ENCODE measurements at places on chromosomes 2 and 18.

- no peak for DNase-seq
Measured at GRCh38 chr2:89833780-89834117, 1142.3 kb downstream of the RPIA start.

DNA sequence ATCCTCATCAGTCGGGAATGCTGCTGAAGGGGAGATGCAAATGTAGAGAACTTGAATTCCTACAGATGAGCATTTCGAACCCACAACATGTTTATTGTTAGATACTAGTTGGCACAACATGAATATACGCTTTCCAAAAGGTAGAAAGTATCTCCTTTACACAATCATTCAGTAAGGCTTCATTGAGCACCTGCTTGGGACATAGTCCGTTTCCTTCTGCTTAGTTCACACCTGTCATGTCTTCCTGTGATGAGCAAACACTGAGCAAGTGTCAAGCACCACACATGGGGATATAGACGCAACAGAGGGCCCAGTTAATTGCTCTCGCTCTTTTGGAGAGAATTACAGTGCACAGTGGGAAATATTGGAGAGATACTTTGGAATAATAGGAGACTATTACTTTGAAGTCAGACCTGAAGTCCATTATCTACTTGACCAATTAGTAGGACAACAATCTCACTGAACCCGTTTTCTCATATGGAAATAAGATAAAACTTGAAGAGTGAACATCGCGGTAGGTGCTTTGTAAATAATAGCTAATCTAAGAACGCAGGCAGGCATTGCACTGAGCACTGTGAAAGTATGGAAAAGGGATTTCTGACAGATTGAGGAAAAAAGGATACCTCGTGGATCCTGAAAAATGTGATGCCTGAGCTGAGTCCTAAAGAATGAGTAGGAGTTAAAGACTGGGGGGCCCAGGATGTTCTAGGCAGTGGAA lies 1.2 kb downstream of the CPSF3 start:
- no peak for DNase-seq

DNA sequence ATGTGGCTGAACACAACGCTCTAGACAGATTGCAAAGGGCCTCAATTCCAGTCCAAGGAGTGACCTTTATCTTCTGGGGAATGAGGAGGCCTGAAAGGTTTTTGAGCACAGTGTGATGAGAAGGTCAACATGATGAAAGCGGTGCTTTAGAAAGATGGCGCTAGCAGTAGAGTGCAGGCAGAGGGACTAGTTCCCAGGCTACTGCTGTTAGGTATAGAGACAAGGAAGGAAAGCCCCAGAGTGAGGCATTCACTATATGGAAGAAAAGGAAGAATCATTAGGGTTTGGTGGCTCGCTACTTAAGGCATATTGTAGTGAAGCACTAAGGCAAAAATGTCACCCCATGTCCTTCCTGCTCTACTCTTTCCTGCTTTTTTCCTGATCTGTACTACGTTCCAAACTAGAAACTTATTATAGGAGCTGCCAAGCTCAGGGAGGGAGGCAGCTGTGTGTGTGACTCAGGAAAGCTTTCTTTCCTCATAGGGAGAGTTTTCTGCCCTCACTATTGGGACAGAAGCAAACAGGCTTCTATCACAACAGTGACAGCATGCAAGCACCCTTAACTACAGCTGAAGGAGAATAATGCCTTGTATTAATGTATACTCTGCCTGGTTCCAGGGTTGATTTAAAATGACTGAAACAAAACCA lies 160.8 kb upstream of the CAVIN2 start:
- no peak for DNase-seq

DNA sequence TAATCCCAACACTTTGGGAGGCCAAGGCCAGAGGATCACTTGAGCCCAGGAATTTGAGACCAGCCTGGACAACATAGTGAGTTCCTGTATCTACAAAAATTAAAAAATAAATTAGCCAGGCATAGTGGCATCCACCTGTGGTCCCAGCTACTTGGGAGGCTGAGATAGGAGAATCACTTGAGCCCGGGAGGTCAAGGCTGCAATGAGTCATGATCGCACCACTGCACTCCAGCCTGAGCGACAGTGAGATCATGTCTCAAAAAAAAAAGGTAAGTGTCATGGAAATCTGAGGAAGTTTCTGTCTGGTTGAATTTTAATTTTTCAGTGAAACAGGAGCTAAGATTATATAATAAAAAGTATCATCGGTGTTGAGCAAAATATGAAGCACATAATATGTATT lies 2.5 kb upstream of the C2orf15 start:
- no peak for DNase-seq

DNA sequence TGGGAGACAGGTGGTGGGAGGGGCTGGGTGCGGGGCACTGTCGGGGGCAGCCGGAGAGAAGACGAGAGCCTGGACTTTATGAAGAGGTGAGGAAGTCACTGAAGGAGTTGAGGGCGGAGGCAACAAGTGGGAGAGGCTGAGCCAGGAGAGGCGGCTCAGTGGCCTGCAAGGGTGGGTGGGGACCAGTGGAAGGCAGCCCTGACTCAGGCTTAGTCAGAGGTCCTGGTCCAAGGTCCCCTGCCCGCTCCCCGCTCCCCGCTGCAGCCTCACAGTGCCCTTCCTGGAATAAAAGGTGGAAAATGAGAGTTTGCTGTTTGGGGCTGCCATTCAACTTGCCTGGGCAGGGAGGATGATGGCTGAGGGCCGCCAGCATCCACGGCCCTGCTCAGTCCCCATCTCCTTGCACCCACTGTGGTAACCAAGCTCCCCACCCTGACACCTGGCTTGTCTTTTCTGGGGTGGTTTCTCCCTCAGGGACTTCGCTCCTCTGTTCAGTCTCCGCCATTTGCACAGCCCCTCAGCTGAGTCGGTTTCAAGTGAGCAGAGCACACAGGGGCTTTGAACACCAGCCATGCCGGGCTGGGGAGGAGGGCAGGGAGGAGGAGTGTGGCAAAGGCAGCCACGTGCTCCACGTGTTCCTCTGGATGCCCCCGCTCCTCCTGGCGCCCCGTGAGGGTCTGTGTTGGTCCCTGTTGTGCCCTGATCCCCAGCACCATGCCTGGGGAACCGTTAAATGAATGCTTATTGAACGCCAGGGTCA lies 13.7 kb upstream of the RALB start:
- DNase-seq, result no peak

- no peak for DNase-seq
Measured at GRCh38 chr2:232587512-232587911, 37.0 kb downstream of the EIF4E2 start.

DNA sequence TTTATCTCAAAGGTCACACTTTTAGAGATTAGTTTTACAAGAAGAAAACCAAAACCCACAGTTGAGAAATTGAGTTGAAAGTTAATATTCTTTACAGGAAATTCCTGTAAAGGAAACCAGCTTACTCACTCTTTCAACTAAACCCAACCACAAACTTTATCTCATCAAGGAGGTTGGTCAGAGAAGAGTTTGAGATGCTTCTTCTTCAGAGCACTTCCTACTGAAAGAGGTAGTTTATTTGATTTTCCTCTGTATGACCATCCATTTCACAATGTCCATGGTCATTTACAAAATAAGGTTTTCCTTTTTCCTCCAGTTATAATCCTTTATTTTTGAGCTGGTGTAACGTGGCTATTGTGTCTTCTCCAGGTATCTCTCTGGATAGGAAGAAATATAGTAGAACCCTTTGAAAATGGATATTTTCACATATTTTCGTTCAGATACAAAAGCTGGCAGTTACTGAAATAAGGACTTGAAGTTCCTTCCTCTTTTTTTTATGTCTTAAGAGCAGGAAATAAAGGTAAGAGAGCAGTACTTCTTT lies 4.5 kb upstream of the IL18RAP start:
- DNase-seq, result no peak
